SIG-M5 (cell line): ENCODE measurements at places on chromosomes 16 and 17.

DNA sequence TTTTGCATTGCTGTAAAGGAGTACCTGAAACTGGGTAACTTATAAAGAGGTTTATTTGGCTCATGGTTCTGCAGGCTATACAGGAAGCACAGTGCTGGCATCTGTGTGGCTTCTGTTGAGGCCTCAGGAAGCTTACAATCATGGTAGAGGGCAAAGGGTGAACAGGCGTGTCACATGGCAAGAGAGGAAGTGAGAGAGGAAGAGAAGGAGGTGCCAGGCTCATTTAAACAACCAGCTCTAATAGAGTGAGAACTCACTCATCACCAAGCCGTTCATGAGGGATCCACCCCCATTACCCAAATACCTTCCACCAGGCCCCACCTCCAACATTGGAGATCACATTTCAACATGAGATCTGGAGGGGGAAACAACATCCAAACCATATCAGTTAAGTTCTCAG lies 16.4 kb upstream of the CLEC19A start:
- DNase-seq = no peak

DNA sequence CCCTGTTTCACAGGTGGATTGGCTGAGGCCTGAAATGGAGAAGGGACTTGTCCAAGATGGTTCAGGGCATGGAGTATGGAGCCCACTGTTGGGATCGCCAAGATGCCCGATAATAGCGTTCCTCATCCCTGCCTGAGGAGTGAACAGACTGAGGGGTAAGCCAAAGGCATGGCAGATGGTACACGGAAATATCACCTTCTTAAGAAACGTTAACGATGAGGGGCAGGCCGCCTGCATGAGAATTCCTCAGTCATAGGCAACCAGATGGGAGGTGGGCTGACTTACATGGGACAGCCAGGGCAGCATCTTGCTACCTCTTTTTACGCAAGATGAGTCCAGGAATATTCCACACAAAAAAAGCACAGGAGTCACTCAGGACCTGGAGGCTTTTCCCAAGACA lies 188.1 kb downstream of the CCDC182 start:
- no peak for DNase-seq

GRCh38 chr16:3234543-3234856 lies 458 bp downstream of the ZNF200 start:
- DNase-seq = no peak

- no peak for DNase-seq
Observed at GRCh38 chr16:9192746-9193145, 101.3 kb downstream of the HAPSTR1 start.

DNA sequence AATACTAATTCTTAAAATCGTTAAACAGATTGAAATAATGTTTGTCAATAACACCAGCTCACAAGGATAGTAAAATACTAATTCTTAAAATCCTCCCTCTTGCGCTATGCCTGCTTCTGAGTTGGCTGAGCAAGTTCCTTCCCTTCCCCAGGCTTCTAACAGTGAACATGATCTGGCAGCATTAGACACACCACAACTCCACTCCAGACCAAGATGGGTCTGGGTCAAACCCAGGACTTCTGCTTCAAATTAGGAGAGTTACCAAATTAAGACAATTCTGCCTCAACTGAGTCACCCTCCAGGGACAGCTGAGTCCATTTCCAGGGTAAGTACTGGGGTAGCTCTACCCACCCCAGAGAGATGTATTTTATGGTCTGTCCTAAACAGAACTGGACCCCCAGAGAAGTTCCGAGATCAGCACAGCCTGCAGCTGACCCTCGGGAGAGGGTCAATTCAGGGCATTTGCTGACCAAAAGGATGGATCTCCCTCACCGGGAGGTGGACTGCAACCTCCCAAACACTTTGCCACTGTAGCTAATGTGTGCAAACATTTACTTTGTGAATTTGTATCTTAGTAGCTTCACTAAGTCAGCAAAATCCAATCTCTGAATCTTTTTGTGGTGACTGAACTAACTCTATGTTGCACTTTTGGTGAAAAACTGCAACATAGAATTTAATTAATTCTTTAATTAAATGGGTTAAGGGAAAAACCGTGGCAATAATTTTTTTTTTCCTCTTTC lies 48.8 kb downstream of the ADCY9 start:
- no peak for DNase-seq

- no peak for DNase-seq
Observed at GRCh38 chr17:61279476-61280145, 120.0 kb upstream of the TBX2 start.
